ENCODE measurements at places on chromosomes 7 and 10.

DNA sequence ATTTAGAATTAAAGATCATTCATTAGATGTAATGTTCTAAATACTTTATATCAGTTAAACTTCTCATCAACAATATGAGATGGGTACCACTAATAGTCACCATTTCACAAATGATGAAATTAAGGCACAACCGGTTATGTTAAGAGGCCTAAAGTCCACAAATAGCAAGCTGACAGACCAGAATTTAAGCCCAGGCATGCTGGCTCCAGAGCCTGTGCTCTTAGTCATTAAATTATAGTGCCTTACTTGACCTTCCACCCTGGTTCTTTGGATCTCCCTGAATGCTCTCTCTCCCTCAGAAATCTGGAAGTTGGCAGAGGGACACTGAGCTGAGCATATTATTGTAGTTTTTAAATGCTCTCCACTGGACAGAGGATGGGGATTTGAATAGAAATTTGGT, 3.6 kb downstream of the LIPN start:
- DNase-seq: no peak

DNA sequence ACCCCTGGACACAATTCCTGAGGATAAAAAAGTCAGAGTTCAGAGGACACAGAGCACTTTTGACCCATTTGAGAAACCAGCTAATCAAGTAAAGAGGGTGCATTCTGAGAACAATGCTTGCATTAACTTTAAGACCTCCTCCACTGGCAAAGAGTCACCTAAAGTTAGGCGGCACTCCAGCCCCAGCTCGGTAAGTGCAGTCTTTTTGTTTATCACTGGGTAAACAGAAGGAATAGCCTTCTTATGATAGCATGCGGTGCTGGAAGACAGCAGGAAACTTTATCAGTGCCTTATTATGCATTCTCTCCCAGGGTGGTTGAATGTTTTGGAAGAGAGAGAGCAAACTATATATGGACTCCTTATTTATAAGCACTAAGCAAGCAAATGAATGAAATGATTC, 130.5 kb downstream of the CDK14 start:
- no peak for DNase-seq

DNA sequence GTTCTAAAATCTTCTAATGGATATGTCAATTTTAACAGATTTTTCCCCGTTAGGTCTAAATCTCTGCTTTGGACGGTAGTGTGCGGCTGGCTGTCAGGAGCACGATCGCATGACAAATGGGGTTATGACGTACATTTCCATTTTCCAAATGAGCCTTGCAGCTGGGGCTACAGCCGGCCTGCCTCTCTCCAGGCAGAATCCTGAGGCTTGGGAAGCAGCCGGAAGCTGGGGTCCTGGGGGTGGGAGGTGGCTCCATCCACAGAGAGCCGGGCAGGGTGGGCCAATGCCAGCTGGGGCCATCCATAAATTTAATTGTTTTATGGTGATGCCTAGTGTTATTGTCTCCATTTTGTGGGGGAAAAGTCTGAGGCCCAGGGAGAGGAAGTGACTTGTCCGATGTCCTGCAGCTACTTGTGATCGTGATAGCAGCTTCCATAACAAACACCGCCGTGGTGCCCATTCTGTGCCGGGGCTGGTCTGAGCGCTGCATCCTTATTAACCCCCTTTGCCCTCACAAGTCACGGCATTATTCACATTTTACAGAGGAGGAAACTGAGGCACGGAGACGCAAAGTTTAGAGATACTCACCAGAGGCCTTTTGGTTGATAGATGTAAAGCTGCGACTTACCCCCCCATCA, 53.0 kb upstream of the EBF3 start:
- no peak for DNase-seq

- DNase-seq: no peak
These were observed 140.9 kb upstream of the MKLN1 start for GRCh38 chr7:131186816-131187215.

- no peak for DNase-seq
These were observed 254.5 kb upstream of the BMPER start for GRCh38 chr7:33650828-33651227.

DNA sequence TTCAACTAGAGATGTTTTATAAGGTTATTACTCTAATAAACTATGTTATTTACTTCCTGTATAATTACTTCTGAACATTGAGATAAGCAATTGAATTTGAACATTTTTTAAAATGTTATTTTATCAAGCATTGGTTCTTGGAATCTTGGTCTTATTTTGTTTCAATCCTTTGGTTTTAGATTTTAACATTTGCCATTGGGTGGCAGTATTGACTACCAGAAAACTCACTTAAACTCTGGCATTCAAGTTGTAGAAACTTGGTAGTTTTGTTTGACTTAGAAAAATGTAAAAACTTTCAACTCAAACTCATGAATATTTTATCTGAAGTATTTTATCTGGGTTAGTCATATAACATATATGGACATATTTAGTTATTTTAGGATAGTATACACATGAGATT, 48.1 kb downstream of the ATRNL1 start:
- DNase-seq: no peak

DNA sequence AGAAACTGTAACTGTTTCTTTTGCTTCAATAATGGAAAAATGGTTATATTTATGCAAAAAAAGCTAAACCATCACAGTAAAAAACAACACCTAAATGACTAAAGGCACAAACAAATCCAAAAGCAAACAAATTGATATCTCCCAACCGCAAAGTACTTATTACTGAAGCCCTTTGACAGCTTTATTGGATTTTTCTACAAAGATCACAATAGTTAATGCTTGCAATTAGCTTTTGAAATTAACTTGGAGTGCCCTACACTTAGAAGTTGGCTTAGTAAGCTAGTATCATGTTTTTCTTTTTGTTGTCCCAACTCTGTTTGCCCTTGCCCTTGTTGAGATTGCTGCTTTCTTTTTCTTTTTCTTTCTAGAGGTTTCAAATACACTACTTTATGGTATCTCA, 257.5 kb downstream of the INHBA start:
- DNase-seq: no peak
